ENCODE measurements at places on chromosomes 2 and 18. TPM values are rescaled to one million over a fixed set of nuclear protein-coding genes. Genes with fewer than 3 reads are reported as not detected.

Gene RGPD4
- total RNA-seq, result not detected

Gene RALBP1
- 47.2 TPM for total RNA-seq

Gene FAM161A
- 4.7 TPM for total RNA-seq

Gene ERLEC1
- total RNA-seq, result 13.3 TPM

Gene IL18R1
- total RNA-seq, result 5.3 TPM

- H3K27ac ChIP-seq, result no peak overlapping the region
- no peak overlapping the region for H3K4me3 ChIP-seq
- DNase-seq, result no peak
- H3K27me3 ChIP-seq, result no peaks in the 10 kb centered on the region
Measured at GRCh38 chr18:6728331-6728730, 1.2 kb upstream of the ARHGAP28 start.

GRCh38 chr2:230600881-230601280, 111.8 kb upstream of the CAB39 start:
- H3K4me1 ChIP-seq, result peaks cover 35% of the 10 kb centered on the region
- H3K27me3 ChIP-seq, result no peaks in the 10 kb centered on the region
- H3K27ac ChIP-seq, result no peak overlapping the region
- no peak for DNase-seq

GRCh38 chr2:136141510-136142149, 23.7 kb upstream of the CXCR4 start:
- H3K27ac ChIP-seq, result peak overlapping the region; percentile 99
- H3K4me1 ChIP-seq, result peaks cover 57% of the 10 kb centered on the region
- H3K36me3 ChIP-seq, result no peaks in the 10 kb centered on the region
- no peak overlapping the region for H3K4me3 ChIP-seq
- DNase-seq, result no peak

GRCh38 chr18:5759194-5759593, 136.1 kb downstream of the TMEM200C start:
- DNase-seq, result no peak
- H3K4me1 ChIP-seq, result no peaks in the 10 kb centered on the region
- H3K36me3 ChIP-seq, result no peaks in the 10 kb centered on the region
- H3K27me3 ChIP-seq, result no peaks in the 10 kb centered on the region
- H3K4me3 ChIP-seq, result no peak overlapping the region

DNA sequence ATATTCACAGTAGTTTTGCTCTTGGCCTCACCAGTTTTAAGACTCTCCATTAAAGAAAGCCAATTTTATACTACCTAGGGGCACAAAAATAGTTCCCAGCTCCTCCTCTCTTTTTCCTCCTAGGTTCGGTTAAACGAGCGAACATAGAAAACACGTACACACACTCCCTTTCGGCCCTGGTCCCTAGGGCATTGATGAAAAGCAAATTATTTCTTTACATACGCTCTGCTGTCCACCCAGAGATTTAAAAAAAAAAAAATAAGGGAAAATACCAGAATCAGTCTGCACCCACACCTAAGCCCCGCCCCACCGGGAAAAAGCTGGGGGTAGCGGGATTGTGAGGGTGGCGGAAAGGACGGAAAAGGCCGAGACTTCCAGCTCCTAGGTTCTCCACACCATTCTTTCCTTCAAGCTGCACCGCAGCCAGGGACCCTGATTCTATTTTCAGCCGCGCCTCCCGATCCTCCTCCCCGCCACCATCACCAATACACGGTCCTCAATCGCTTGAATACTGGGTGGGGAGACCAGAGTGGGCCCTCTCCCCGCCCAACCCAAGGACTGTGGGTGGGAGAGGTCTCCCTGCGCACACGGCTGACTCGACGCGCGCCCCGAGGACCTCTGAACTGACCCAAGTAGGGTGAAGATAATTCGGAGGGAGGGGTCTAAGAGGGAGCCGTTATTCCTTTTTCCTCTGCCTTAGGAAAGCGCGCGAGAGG, 769 bp downstream of the ATF2 start:
- H3K36me3 ChIP-seq, result peaks cover 6% of the 10 kb centered on the region
- peak overlapping the region; percentile 91 for H3K27ac ChIP-seq
- no peak for DNase-seq
- peaks cover 13% of the 10 kb centered on the region for H3K4me1 ChIP-seq
- H3K27me3 ChIP-seq, result no peaks in the 10 kb centered on the region
- peak overlapping the region; percentile 91 for H3K4me3 ChIP-seq

DNA sequence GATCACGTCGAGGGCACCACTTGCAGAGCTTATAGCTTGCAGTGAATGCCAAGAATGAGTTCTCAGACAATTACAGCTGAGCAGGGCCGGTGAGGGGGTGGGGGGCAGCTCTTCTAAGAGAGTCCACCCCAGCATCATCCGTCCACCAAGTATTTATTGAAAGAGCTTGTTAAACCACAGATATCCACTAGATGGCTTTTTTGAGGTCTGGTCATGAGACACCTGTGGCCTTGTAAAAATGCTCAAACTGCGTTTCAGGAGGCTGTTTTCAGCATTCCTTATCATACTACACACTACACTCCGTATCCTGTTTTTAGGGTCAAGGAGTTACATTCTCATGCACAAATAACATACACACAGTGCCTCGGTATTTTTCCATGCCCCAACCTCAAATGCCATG, 51.5 kb downstream of the DNAJC10 start:
- no peaks in the 10 kb centered on the region for H3K4me1 ChIP-seq
- H3K36me3 ChIP-seq, result peaks cover 2% of the 10 kb centered on the region
- H3K27ac ChIP-seq, result no peak overlapping the region
- no peak overlapping the region for H3K4me3 ChIP-seq
- no peak for DNase-seq

GRCh38 chr2:231713730-231714638, 5.7 kb downstream of the PTMA start:
- no peak overlapping the region for H3K4me3 ChIP-seq
- no peaks in the 10 kb centered on the region for H3K27me3 ChIP-seq
- peak overlapping the region; percentile 59 for H3K27ac ChIP-seq
- H3K4me1 ChIP-seq, result peaks cover 34% of the 10 kb centered on the region
- peaks cover 12% of the 10 kb centered on the region for H3K36me3 ChIP-seq

GRCh38 chr2:55518841-55519165, 715 bp upstream of the CFAP36 start:
- DNase-seq, result no peak
- peak overlapping the region; percentile 90 for H3K27ac ChIP-seq
- no peaks in the 10 kb centered on the region for H3K27me3 ChIP-seq

- no peak overlapping the region for H3K4me3 ChIP-seq
- no peak for DNase-seq
- H3K4me1 ChIP-seq, result no peaks in the 10 kb centered on the region
- no peaks in the 10 kb centered on the region for H3K36me3 ChIP-seq
- no peaks in the 10 kb centered on the region for H3K27me3 ChIP-seq
Measured at GRCh38 chr2:26491563-26492167, 13.7 kb upstream of the OTOF start.

- no peak overlapping the region for H3K27ac ChIP-seq
- no peaks in the 10 kb centered on the region for H3K27me3 ChIP-seq
- no peak for DNase-seq
- H3K4me1 ChIP-seq, result no peaks in the 10 kb centered on the region
Measured at GRCh38 chr2:103396152-103396551, 634.3 kb downstream of the TMEM182 start.

GRCh38 chr2:20664431-20665242, 2.3 kb upstream of the GDF7 start:
- H3K27ac ChIP-seq, result no peak overlapping the region
- no peaks in the 10 kb centered on the region for H3K36me3 ChIP-seq
- peaks cover 10% of the 10 kb centered on the region for H3K27me3 ChIP-seq
- no peak for DNase-seq
- H3K4me3 ChIP-seq, result no peak overlapping the region

- no peaks in the 10 kb centered on the region for H3K27me3 ChIP-seq
- H3K4me1 ChIP-seq, result peaks cover 26% of the 10 kb centered on the region
- H3K36me3 ChIP-seq, result peaks cover 90% of the 10 kb centered on the region
Measured at GRCh38 chr2:68811364-68811763, 59.8 kb downstream of the BMP10 start.

DNA sequence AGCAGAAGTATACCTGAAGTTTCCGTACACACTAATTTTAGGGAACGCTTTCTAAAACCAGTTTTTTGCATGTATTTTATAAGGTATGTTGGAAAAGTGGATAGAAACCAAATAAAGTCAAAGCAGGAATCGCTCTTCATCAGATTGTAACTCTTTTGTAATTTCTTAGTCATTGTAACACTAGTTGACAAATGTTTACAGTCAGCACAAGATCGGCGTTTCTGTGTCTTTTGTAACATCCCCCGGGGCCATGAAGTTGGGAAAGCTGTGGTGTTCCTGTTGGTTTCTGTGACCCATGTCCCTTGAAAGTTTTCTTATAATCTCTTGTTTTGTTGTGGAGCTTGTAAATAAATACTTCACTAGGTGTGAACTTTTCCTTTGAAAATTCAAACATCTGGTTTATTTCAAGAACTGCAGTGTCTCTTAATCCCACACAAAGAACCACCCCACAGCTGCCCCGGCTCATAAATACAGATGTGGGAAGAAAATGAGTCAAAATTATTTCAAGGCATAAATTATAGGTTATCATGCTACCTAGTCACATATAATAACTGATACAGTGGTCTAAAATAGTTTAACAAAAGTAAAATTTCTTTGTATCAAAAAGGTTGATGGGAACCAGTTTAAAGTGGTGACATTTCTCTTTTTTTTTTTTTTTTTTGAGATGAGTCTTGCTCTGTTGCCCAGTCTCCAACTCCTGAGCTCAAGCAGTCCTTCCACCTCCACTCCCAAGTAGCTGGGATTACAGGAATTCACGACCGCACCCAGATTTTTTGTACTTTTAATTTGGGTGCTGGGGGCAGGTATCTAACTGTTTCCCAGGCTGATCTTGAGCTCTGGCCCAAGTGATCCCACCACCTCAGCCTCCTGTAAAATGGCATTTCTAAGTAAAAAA, 751 bp upstream of the NMI start:
- peaks cover 18% of the 10 kb centered on the region for H3K4me1 ChIP-seq
- no peaks in the 10 kb centered on the region for H3K36me3 ChIP-seq
- H3K4me3 ChIP-seq, result peak overlapping the region; percentile 76

- peak overlapping the region; percentile 98 for H3K27ac ChIP-seq
- H3K36me3 ChIP-seq, result peaks cover 5% of the 10 kb centered on the region
- no peaks in the 10 kb centered on the region for H3K27me3 ChIP-seq
Measured at GRCh38 chr2:98731894-98732349, 990 bp upstream of the MGAT4A start.

GRCh38 chr2:215454519-215455246, 18.8 kb upstream of the FN1 start:
- no peaks in the 10 kb centered on the region for H3K27me3 ChIP-seq
- DNase-seq, result peak; percentile 26
- no peaks in the 10 kb centered on the region for H3K4me1 ChIP-seq
- H3K4me3 ChIP-seq, result no peak overlapping the region
- no peaks in the 10 kb centered on the region for H3K36me3 ChIP-seq
- H3K27ac ChIP-seq, result no peak overlapping the region

GRCh38 chr18:38923540-38923939, 1357.9 kb upstream of the CELF4 start:
- no peak overlapping the region for H3K4me3 ChIP-seq
- H3K4me1 ChIP-seq, result no peaks in the 10 kb centered on the region
- H3K27ac ChIP-seq, result no peak overlapping the region
- H3K27me3 ChIP-seq, result no peaks in the 10 kb centered on the region
- DNase-seq, result no peak
- no peaks in the 10 kb centered on the region for H3K36me3 ChIP-seq

All from naive thymus-derived CD4-positive, alpha-beta T cell (primary cell).